ENCODE measurements at places on chromosomes 4 and X.

GRCh38 chr4:189049682-189050081 lies 891.0 kb upstream of the FRG1 start:
- DNase-seq, result no peak

DNA sequence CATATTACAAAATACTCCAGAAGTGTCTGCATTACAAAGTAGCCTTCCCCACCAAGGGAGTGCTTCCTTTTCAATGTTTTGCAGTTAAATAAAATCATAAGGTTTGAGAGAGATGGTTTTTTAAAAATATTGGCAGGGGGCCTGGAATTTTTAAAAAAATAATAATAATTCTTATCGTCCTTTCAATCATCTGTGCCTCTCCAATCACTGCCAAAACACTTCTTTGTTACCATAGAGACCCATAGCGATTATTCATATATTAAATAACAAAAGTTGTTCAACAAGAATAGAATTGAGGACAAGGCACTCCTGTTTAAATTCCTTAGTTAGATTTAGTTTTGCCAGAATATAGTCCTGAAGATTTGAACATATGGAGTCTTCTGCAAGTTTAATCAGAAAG lies 203.1 kb downstream of the FAT4 start:
- no peak for DNase-seq

DNA sequence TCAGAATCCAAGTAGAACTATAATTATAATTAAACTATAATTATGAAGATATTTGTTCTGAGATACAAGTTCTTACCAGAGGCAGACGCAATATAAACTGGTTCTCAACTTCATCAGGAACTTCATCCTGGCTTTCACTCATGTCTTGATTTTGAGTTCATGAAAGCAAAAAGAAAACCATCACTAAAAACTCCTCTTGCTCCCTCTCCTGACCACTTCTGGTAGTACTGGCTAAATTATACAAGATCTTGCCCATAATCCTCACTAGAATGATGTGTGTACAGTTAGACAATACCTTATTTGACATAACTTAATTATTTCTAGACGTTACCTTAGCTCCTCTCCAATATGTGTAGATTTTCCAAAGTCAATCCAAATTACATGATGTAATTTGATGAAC lies 3.7 kb downstream of the TAF7L start:
- DNase-seq, result no peak

DNA sequence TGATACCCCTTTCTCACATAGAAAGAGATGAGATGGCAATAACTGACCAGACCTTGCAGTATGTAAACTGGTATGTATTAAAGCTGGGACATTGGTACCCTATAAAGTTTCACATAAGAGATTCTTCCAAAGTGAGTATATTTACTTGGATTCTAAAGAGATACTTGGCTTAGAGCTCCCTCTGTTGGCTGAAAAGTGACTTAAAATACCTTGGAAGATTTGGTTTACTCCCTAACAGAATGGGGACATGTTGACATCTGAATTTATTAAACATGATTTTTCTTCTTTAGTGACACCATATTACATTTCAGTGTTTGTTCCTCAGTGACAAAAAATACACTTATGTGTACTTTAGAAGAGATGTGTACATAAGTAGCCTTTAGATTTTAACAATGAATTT lies 47.9 kb upstream of the RGN start:
- DNase-seq, result peak; percentile 3

GRCh38 chr4:33421887-33422286 lies 2701.7 kb downstream of the PCDH7 start:
- DNase-seq, result no peak

DNA sequence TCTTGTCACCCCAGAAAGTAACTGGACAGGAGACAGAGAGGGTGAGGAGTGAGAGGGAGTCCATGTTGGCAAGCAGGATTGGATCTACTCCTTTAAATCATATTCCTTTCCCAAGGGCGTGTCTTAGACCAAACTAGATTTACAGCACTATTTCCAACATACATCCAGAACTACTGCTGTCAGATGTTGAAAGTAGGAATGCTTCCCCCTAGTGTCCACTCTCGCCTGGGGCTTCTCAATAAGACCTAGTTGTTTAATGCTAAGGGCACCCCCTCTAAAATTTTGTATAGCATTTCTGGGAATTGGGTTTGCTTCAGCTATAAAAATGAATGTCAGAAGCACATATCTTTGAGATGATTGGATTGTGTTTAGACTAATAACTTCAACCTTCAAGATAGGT lies 13.3 kb downstream of the OFD1 start:
- peak; percentile 18 for DNase-seq

DNA sequence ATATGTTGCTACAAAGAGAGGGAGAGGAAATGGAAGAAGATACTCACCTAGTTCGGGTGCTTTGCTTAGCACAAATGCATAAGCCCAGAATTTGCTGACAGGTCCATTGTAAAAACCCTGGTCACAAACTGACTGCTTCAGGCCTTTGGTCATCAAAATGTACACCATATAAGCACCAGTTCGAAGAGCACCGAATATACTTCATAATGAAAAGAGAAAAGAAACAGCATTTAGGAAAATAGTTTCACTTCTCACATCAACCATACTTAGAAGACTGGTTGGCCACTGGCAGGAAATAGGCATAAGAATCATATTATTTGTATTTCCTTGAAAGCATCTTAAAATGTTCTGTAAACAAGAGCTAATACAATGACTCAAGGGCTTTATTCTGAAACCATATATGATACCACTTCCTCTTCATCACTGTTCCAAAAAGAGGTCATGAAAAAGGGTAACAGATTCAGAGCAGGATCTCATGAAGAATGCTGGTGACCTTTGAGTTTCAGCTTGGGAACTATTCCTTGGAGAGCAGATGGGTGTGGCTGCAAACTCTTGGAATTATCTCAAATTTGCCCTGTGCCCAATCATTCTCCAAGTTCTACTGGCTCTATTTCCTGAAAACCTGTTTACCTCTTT lies 138.7 kb downstream of the ELOVL6 start:
- no peak for DNase-seq

GRCh38 chrX:139297638-139298037 lies 232.9 kb upstream of the F9 start:
- DNase-seq, result no peak

DNA sequence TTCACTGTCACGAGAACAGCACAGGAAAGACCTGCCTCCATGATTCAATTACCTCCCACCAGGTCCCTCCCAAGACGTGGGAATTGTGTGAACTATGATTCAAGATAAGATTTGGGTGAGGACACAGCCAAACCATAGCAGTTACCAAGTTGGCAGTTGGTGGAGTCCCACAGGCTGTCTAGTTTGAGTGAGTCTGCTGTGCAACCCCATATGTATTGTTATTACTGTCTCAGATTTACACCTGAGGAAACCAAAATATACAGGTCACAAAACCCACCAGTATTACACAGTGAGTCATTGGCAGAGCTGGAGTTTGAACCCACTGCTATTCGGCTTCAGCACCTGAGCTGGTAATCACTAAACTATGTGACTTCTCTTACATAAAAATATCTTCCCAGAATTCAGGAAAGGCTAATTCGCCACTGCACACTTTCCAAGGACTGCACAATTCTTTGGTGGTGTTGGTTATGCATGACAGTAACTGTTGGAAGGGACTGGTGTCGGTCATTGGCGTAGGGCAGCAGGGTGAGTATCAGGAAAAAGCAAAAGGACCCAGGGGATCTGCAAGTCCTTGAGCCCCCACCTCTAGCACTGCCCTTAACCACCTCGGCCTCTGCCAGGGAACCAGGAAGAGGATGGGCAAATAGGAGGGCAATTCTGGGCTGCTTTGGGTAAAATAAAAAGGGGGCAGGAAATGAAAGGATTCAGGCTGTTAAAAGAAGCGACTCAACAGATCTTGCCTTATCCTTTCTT lies 110.1 kb downstream of the USP46 start:
- no peak for DNase-seq

- DNase-seq, result peak; percentile 46
Observed at GRCh38 chr4:152935143-152935542, 980 bp upstream of the FHDC1 start.

DNA sequence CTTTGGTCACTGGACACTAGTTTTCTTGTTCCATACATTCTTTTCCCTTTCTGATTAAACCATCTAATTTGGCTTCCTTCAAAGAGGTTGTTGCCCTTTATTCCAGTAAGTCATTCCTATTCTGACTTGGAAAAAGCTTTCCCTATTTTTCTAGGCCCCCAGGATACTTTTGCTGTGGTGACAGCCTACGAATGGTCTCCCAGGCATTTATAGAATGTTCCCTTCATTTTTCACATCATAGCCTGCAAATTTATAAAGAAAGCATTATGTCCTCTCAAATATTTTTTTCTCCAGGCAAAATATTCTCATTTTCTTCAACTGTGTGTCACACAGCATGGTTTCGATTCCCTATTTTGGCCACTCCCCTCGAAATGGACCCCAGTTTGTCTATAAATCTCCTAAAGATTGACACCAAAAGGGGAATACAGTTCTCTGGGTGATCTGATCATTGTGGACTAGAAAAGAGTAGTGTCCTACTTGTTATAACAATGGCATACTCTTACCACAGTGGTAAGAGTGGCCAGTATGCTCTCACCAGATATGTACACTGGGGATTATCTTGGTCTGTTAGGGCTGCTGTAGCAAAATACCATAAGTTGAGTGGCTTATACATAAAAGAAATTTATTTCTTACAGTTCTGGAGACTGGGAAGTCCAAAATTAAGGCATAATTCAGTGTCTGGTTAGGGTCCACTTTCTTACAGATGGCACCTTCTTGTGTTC lies 41.5 kb upstream of the BMP2K start:
- no peak for DNase-seq

GRCh38 chrX:39661116-39661907 lies 436.4 kb downstream of the BCOR start:
- no peak for DNase-seq
